ENCODE measurements at places on chromosomes 2 and 18. TPM values are rescaled to one million over a fixed set of nuclear protein-coding genes. Genes with fewer than 3 reads are reported as not detected.

Gene CD226
- 1.0 TPM for total RNA-seq

Gene CRACDL
- 3.3 TPM for total RNA-seq

Gene UBE2E3
- 51.9 TPM for total RNA-seq

Gene KCNJ3
- not detected for total RNA-seq

Gene ACYP2
- total RNA-seq, result 9.4 TPM

Gene RAPH1
- 67.8 TPM for total RNA-seq

Gene ZNF407
- 24.0 TPM for total RNA-seq

Gene GCG
- not detected for total RNA-seq

Gene KDM3A
- total RNA-seq, result 27.2 TPM

Gene SLC5A7
- total RNA-seq, result not detected

Gene CYBRD1
- 30.5 TPM for total RNA-seq

Gene POTEJ
- 0.47 TPM for total RNA-seq

Gene RAB12
- 75.4 TPM for total RNA-seq

Gene CLIP4
- total RNA-seq, result 9.5 TPM

Gene IL1B
- 0.14 TPM for total RNA-seq

Gene REG3G
- total RNA-seq, result not detected

Gene UGT1A4
- total RNA-seq, result not detected

Gene SLC23A3
- total RNA-seq, result 1.3 TPM

Gene REG3A
- total RNA-seq, result not detected

Gene MYCN
- total RNA-seq, result 19.6 TPM

Gene DSG1
- not detected for total RNA-seq

Gene MEX3C
- total RNA-seq, result 41.5 TPM

Gene ANKRD29
- 4.2 TPM for total RNA-seq

Gene IKZF2
- 0.68 TPM for total RNA-seq

Measured in dermis blood vessel endothelial cell (primary cell).